Temporal lobe (tissue), 4 donors: ENCODE measurements at places on chromosomes 1 and 21. TPM values are rescaled to one million over a fixed set of nuclear protein-coding genes. Genes with fewer than 3 reads are reported as not detected.

The KCNK1 gene
- 3.0 TPM for total RNA-seq

The ADCY10 gene
- 0.25 TPM for total RNA-seq

The LRRC3 gene
- total RNA-seq: 5.7 TPM

The MASP2 gene
- not detected for total RNA-seq

The GPR52 gene
- 1.7 TPM for total RNA-seq

The NID1 gene
- 24.3 TPM for total RNA-seq

The NTNG1 gene
- 6.4 TPM for total RNA-seq

The C1orf141 gene
- total RNA-seq: 0.25 TPM

The FMO4 gene
- 1.2 TPM for total RNA-seq

The AIRE gene
- total RNA-seq: under 0.01 TPM

The GABPA gene
- 34.4 TPM for total RNA-seq

The TM2D1 gene
- 54.6 TPM for total RNA-seq

The COL16A1 gene
- total RNA-seq: 10.3 TPM

The LCE1E gene
- not detected for total RNA-seq

The MYOC gene
- total RNA-seq: 0.25 TPM

The MROH7 gene
- total RNA-seq: 0.25 TPM

The LORICRIN gene
- 0.25 TPM for total RNA-seq

The BRDT gene
- not detected for total RNA-seq

The KRTCAP2 gene
- total RNA-seq: 21.4 TPM

The NGF gene
- total RNA-seq: 0.74 TPM

The HSPB7 gene
- not detected for total RNA-seq

The TADA1 gene
- total RNA-seq: 37.1 TPM

The LEPROT gene
- 23.8 TPM for total RNA-seq

The LCA5L gene
- total RNA-seq: 0.49 TPM

The LENEP gene
- total RNA-seq: not detected

The PDZK1 gene
- total RNA-seq: 2.0 TPM

The NKAIN1 gene
- 27.0 TPM for total RNA-seq

The PRDM2 gene
- total RNA-seq: 39.6 TPM

The XCL2 gene
- not detected for total RNA-seq

The CDC73 gene
- total RNA-seq: 31.7 TPM

The LCE1C gene
- total RNA-seq: not detected

The SH2D1B gene
- not detected for total RNA-seq

The SLC27A3 gene
- total RNA-seq: 9.3 TPM

The CFHR4 gene
- 0.25 TPM for total RNA-seq

The PARP1 gene
- total RNA-seq: 92.4 TPM

The SLC26A9 gene
- not detected for total RNA-seq

The TNFAIP8L2 gene
- total RNA-seq: 0.98 TPM

The HAPLN2 gene
- total RNA-seq: 0.98 TPM

The CHRM3 gene
- 21.4 TPM for total RNA-seq

The KCNE2 gene
- 0.25 TPM for total RNA-seq

The CLIC4 gene
- total RNA-seq: 85.6 TPM

The TMEM201 gene
- total RNA-seq: 4.4 TPM

The TAS1R1 gene
- not detected for total RNA-seq

The TNFRSF25 gene
- 10.6 TPM for total RNA-seq

The JTB gene
- 49.2 TPM for total RNA-seq

The LCE2A gene
- not detected for total RNA-seq

The FMO2 gene
- 0.25 TPM for total RNA-seq

The ILDR2 gene
- total RNA-seq: 20.9 TPM

The CR1L gene
- not detected for total RNA-seq

The OR2L13 gene
- total RNA-seq: 0.74 TPM

The IVL gene
- total RNA-seq: under 0.01 TPM

The GUCA2A gene
- total RNA-seq: not detected

The VSIG8 gene
- not detected for total RNA-seq

The CACNA1S gene
- total RNA-seq: under 0.01 TPM
